ENCODE measurements at places on chromosomes 11 and 22.

GRCh38 chr11:102194257-102194656 is 84.0 kb downstream of the YAP1 start:
- no peak overlapping the region for H3K27ac ChIP-seq
- DNase-seq: no peak
- H3K27me3 ChIP-seq: no peaks in the 10 kb centered on the region

GRCh38 chr11:2511421-2512369 is 66.9 kb downstream of the KCNQ1 start:
- no peaks in the 10 kb centered on the region for H3K36me3 ChIP-seq
- no peak overlapping the region for H3K27ac ChIP-seq
- H3K4me3 ChIP-seq: no peak overlapping the region
- H3K27me3 ChIP-seq: no peaks in the 10 kb centered on the region
- DNase-seq: no peak

DNA sequence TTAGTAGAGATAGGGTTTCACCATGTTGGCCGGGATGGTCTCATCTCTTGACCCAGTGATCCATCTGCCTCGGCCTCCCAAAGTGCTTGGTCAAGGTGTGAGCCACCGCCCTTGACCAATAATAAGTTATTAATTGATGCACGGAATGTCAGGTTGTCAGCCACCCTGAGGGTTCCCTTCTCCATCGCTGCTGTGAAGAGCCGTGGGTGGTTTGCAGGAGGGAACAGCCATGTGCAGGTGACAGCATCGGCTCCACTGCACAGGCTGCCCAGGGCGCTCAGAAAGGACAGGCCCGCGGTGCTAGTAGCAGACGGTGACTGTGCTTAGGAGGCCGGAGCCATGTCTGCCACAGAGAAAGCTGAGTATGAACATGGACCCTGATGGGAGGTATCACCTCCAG is 814.0 kb downstream of the BRD1 start:
- no peaks in the 10 kb centered on the region for H3K36me3 ChIP-seq
- H3K4me1 ChIP-seq: no peaks in the 10 kb centered on the region
- H3K4me3 ChIP-seq: no peak overlapping the region
- DNase-seq: no peak

DNA sequence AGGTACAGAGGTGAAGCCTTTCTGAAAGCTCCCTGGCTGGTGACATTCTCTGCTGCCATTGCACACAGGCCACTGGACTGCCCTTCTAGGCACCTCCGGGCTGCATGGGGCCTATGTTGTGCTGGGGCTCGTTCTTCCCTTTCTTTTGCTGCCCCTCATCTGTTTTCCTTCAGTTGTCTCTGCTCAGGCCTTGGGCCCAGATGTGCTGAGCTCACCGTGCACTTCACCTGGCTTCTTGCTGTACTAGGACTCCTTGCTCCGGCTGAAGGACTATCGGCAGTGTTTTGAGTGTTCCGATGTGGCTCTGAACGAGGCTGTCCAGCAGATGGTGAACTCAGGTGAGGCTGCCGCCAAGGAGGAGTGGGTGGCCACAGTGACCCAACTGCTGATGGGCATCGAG is 59.4 kb downstream of the CABIN1 start:
- H3K4me1 ChIP-seq: peaks cover 5% of the 10 kb centered on the region
- H3K36me3 ChIP-seq: 0 out of 2 replicates have a peak, but pooled peaks cover 2% of the 10 kb centered on the region
- H3K4me3 ChIP-seq: no peak overlapping the region
- H3K27me3 ChIP-seq: no peaks in the 10 kb centered on the region
- DNase-seq: no peak

DNA sequence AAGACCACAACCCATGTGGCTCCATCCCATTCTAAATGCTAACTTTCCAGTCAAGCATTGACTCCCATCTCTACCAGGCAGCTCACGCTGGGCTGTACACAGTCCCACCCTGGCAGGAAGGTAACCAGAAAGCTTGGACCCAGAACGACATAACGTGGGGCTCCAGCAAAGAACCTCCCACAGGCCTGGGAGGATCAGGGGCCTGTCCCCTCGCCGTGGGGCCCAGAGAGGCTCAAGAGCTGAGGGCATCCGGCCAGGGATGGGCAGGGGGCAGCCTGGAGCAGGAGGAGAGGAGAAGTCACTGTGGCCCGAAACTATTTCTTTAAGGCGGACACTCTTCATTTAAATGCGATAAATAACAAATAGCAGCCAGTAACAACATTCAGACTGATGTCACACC is 169.9 kb downstream of the SHANK2 start:
- no peak overlapping the region for H3K27ac ChIP-seq
- H3K4me1 ChIP-seq: no peaks in the 10 kb centered on the region
- DNase-seq: no peak
- H3K27me3 ChIP-seq: no peaks in the 10 kb centered on the region
- no peaks in the 10 kb centered on the region for H3K36me3 ChIP-seq

DNA sequence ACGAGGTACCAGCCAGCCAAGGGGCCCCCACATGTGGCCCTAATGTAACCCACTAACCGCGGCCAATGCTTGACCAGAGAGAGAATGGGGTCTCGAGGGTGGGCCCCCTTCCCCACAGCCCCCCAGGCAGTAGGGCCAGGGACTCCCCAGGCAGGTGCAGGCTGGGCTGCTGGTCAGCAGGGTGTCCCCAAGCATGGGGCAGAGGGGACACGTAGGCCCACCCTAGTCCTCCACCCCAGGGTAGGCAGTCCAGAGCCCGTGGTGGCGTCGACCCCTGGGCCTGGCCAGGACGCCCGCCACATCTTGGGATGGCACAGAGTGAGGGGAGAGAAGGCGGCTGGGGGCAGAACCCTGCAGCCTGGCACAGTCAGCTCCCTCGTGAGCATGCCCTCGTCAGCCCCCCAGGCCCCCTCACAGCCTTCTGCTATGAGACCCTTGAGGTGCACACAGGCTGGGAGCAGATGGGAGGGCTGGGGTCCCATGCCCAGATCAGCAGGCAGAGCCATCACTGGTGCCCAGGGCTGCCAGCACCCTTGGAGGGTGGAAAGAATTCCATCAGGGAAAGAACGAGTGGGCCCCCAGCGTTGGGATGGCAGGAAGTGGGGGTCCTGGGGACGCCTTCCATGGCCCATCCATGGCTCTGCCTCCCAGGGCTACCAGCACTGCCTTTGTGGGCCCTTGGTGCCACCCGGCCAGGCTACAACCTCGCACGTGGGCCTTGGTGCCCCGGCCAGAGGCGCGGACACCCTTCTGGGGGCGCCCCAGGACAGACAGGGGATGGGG is 6.1 kb downstream of the TNNT3 start:
- no peaks in the 10 kb centered on the region for H3K4me1 ChIP-seq
- no peak overlapping the region for H3K4me3 ChIP-seq
- H3K27me3 ChIP-seq: no peaks in the 10 kb centered on the region

- H3K27me3 ChIP-seq: no peaks in the 10 kb centered on the region
- peak; percentile 74 for DNase-seq
- H3K36me3 ChIP-seq: no peaks in the 10 kb centered on the region
- peaks cover 55% of the 10 kb centered on the region for H3K4me1 ChIP-seq
These were observed 1.6 kb downstream of the CPT1A start for GRCh38 chr11:68839911-68840641.

Data from Karpas-422 (cell line).